ENCODE measurements at places on chromosomes 12 and 14.

GRCh38 chr14:94500264-94500663 is 9.0 kb downstream of the SERPINA12 start:
- no peak for DNase-seq

- DNase-seq, result no peak
Observed at GRCh38 chr14:61215222-61216020, 65.7 kb downstream of the TMEM30B start.

DNA sequence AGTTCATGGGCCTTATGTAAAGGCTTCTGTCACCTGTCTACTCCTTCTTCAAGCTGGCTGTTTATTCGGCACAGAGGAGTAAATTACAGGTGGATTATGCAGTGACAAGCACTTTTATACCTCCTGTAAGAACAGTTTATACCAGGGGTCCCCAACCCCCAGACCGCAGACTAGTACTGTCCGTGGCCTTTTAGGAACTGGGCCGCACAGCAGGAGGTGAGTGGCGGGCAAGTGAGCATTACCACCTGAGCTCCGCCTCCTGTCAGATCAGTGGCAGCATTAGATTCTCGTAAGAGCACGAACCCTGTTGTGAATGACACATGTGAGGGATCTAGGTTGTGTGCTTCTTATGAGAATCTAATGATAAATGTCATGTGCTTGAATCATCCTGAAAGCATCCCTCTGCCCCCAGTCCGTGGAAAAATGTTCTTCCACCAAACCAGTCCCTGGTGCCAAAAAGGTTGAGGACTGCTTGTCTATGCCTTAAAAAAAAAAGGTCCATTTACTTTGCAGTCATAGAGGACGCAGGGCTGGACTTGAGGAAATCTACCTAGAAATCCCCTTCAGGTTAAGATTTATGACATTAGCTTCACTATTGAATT is 78.8 kb downstream of the ETV6 start:
- DNase-seq, result no peak

DNA sequence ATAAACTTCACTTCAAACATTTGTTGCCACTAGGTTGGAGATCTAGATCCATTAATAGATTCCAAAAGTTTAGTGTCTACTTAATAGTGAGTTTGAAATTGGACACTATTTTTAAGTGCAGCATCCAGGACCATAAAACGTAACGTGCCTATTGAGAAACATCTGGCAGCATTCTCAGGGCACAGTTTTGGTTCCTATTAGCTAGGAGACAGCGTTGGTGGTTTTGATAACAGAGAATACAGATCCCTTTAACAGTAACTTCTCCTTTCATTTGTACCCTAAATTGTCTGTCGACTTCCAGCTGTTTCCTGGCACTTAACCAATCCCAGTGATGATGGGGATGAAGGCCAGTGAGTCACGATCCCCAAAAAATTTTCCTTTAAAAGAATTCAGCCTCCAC is 25.8 kb downstream of the KCNK10 start:
- no peak for DNase-seq

GRCh38 chr12:115752913-115753726 is 524.4 kb downstream of the MED13L start:
- DNase-seq, result no peak

DNA sequence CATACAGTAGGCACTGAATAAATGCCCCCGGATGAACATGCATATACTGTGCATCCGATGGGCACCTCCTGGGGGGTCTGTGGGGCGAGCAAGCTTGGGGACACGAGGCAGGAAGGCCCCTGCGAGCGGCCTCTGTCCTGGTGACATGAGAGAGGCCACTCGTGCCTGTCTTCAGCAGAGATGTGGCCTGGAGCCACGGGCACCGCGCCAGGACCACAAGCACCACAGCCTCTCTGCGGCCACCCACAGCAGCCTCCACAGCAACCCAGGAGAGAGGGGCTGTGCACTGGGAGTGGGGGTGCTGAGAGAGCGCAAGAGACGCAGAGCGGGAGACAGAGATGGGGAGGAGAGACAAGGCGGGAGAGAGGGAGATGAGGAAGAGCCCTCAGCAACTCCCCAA is 118.5 kb downstream of the RFLNA start:
- DNase-seq, result no peak

DNA sequence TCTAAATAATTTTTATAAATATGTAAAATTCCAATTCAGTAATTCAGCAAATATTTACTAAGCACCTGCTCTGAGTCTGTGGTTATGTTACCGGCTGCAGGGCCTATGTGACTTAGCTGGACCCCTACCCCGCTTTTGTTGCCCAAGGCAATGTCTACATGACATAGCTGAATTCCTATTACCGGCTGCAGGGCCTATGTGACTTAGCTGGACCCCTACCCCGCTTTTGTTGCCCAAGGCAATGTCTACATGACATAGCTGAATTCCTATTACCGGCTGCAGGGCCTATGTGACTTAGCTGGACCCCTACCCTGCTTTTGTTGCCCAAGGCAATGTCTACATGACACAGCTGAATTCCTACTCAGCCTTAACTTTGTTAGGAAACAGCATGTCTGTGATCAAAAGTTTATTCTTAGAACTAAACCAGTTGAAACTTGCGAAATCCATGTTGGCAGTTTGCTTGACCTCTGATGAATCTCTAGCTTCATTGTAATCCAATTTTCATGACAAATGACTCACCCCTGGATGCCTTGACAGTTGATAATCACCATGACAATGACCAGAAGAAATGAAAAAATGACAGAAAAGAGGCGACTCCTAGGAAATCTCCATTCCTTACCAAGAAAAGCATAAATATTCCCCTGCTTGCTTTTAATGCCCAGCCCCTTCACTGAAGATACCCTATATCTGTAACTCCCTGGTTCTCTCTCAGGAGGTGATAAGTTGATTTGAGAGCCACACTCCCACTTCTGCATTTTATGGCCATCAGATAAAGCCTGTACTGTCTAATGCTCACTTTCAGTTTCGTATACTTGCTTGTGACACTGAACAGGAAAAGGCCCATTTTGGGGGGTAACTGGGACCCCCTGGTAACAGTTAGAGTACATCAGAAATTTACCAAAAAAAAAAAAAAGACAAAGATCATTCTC is 148.4 kb upstream of the SYT10 start:
- DNase-seq, result no peak

DNA sequence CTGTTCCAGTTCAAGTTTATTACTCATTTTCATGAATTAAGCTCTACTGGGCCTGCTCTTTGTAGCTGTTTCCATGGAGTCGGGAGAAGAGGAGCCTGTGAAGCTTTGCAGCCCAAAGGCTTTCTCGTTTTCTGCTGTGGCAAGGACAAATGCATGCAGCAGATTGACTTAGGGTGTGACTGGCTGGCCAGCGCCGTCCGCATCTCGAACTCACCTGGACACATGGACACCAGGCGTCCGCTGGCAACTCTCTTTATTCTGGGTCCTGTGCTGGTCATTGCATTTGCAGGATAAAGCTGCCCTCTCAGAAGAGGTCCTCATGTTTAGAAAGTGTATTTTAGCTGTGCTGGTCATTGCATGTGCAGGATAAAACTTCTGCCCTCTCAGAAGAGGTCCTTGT is 350.4 kb downstream of the TMEM121 start:
- DNase-seq, result no peak

- DNase-seq, result no peak
Observed at GRCh38 chr12:101557094-101557493, 37.7 kb upstream of the MYBPC1 start.

GRCh38 chr14:79175671-79176070 is 1005.5 kb downstream of the NRXN3 start:
- DNase-seq, result no peak

DNA sequence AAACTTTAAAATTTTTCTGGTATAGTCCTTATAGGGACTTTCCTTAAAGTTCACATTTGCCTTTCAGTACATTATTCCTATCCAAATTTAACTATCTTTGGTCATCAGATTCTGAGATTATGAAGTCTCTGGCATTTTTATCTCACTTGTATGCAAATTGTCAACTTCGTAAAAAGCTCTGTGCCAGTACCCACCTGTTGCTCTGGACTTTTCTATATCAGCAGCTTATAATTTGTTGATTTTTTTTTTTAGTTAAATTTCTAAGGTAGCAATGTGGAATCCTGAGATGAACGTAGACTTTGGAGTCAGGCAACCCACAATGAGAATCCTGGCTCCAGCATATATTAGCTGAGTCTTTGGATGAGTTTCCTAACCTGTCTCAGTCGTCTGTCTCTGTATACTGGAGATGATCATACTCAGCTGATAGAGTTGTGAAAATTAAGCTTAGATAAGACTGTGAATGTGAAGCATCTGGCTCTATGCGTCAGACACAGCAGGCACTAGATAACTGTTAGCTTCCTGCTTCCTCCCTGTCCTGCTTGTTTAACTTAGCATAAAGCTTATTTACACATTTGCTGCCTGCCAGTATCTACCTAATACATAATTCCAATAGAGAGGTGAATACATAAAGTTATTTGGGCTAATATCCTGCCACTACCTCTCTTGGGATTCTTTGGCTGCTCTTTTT is 59.8 kb downstream of the MARK3 start:
- no peak for DNase-seq

DNA sequence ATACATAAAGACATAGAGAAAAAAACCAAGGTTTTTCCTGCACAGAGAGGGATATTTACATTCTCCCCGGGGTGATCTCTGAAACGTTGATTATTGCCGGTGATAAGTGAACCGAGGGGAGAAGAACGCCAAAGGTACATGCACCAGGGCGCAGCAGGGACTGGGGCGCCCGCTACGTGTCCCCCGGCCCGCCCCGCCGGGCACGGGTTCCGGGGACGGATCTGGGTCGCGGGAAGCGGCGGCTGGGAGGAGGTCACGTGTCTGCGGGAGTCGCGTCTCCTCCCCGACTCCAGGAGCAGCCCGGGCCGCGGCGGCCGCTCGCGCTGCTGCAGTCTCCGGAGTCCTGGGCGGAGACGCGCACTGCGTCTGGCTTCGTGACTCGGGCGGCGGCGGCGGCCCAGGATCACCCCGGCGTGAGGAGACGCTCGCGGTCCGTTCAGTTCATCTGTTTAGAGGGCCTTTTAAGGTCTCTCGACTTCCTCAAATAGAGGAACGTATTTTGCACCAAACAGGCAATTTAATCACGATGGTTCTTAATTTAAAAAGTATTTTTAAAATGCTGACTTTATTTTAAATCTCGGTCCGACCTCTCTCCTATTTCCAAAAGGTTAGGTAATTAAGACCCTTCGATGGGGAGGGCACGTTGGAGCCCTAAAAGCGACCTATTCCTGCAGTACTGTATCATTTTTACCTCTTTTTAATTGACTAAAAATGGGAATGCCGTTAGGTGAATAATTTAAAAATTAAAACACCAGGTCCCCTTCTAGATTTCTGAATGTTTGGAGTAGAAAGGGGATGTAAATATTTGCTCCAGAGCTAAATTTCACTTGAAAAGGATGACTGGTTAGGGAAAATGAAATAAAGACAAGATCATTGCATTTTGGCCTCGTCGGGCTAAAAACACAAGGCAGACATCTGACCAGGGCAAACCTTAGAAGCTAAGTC is 1.8 kb upstream of the BHLHE41 start:
- DNase-seq, result no peak

DNA sequence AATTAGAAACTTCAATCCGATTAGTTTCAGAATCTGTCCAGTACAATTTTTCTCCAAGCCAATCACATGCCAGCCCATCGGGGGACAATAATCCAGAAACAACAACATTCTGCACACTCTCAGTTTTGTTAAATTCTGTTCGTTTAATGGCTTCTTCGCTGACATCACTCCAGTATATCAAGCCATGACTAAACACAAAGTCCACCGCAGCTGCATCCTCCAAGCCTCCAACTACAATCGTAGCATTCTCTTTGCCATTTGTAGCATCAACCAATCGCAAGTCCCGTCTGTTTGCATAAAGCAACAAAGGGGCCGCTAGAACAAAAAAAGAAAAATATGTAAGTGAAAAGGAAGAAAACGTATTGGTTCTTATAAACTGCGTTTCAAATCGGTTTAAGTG is 22.5 kb downstream of the LRP6 start:
- DNase-seq, result no peak

DNA sequence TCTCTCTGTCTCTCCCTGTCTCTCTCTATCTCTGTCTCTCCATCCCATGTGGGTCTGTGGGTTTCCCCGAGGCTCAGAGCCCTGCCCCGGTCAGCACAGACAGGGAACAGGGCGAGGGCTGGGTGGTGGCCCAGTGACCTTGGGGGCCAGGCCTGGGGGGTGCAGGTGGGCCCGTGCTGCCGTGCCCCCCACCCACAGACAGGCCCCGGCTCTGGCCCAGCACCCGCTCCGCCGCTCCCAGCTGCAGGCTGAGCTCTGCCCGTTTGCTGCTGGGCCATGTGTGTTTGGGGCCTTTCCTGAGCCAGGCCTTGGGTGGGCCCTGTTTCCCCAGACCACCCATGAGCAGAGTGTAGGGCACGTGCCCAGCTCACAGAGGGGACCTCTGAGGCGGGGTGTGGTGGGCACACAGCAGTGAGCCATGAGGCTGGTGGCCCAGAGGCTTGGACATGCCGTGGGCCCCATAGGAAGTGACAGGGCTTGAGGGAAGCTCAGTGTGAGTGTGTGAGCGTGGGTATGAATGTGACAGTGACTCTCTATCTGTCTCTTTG is 51.0 kb downstream of the TMEM121 start:
- no peak for DNase-seq

DNA sequence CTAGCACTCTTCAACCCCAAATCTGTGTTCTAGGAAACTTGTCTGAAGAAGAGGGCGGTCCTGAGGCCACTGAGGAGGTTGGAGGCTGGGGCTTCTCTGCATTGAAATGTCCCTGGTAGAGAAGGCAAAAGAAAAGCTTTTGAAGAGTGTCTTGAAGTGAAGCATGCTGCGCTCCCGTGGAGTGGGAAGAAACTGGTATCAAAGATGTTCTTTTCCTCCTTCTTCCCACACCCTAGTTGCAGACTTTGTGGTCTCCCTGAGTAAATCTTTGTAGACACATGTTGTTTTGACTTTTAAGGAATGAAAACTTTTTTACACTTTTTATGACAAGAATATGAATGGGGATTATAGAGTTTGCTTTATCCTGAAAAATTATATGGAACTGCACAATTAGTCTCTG is 59.0 kb upstream of the ANP32D start:
- no peak for DNase-seq

- DNase-seq, result no peak
Observed at GRCh38 chr12:2672863-2673262, 121.9 kb upstream of the FKBP4 start.

DNA sequence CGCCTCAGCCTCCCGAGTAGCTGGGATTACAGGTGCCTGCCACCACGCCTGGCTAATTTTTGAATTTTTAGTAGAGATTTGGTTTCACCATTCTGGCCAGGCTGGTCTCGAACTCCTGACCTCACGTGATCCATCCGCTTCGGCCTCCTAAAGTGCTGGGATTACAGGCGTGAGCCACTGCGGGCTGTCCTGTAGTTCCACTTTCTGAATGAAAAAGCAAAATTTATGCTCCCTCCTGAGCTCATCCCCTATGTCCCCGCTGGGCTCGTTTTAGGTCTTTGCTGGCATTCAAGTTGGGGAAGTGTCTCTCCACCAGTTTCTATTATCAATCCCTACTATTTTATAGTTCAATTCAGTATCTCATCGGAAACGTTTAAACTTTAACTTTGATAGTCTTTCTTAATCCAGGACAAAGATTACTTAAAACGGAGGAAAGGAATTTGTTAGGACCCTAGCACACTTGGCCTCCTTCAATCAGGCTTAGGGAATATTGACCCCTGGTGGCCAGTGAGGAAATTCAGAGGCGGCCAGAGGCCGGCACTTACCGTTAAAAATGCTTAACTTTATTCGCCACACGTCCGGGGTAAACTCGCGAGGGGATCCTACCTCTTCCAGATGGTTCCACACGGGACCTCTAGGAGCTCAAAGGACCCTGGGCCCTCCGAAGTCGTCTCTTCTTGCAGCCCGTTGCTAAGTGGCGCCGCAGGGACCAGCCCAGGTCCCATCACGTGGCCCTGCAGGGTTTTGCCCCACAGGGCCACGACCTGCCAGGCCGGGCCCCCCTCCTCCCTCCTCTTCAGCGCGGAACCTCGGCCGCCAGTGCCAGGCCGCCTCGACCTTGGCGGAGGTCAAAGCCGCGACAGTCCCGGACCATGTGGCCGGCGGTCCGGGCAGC is 11.4 kb upstream of the DNAL1 start:
- DNase-seq, result peak; percentile 25
